ENCODE measurements at places on chromosomes 2 and 18. TPM values are rescaled to one million over a fixed set of nuclear protein-coding genes. Genes with fewer than 3 reads are reported as not detected.

FHL2 gene
- total RNA-seq, result 60.8 TPM

WNT6 gene
- total RNA-seq, result not detected

KCNJ3 gene
- not detected for total RNA-seq

ZAP70 gene
- total RNA-seq, result 0.07 TPM

RPRM gene
- not detected for total RNA-seq

GCKR gene
- total RNA-seq, result under 0.01 TPM

NYAP2 gene
- total RNA-seq, result under 0.01 TPM

IGFBP2 gene
- 840 TPM for total RNA-seq

ANKRD29 gene
- total RNA-seq, result 23.4 TPM

PUM2 gene
- 61.2 TPM for total RNA-seq

TIMM21 gene
- 42.1 TPM for total RNA-seq

SPDYA gene
- total RNA-seq, result 0.68 TPM

SCG2 gene
- total RNA-seq, result 0.28 TPM

AGXT gene
- not detected for total RNA-seq

ZNF514 gene
- total RNA-seq, result 10.3 TPM

CTLA4 gene
- not detected for total RNA-seq

KIF1A gene
- not detected for total RNA-seq

COMMD1 gene
- total RNA-seq, result 22.7 TPM

MYO7B gene
- not detected for total RNA-seq

SERPINB11 gene
- under 0.01 TPM for total RNA-seq

GALNT14 gene
- 22.5 TPM for total RNA-seq

MAL gene
- total RNA-seq, result 4.1 TPM

ALLC gene
- total RNA-seq, result not detected

AMMECR1L gene
- 44.4 TPM for total RNA-seq

C2orf80 gene
- not detected for total RNA-seq

CDCA7 gene
- 3.8 TPM for total RNA-seq

NAT8 gene
- not detected for total RNA-seq

IL1B gene
- total RNA-seq, result 257 TPM

CABLES1 gene
- 1.2 TPM for total RNA-seq

RBM43 gene
- total RNA-seq, result 2.6 TPM

DLGAP1 gene
- not detected for total RNA-seq

ASIC4 gene
- not detected for total RNA-seq

PTPRN gene
- not detected for total RNA-seq

MC2R gene
- total RNA-seq, result not detected

IL1RL1 gene
- 53.3 TPM for total RNA-seq

INPP5D gene
- total RNA-seq, result 29.7 TPM

MBP gene
- total RNA-seq, result 54.7 TPM

TMEM198 gene
- total RNA-seq, result 0.36 TPM

PPP1R1C gene
- 0.68 TPM for total RNA-seq

ZNG1B gene
- total RNA-seq, result 45.9 TPM

SPP2 gene
- total RNA-seq, result not detected

LONRF2 gene
- total RNA-seq, result not detected

IL18RAP gene
- 0.21 TPM for total RNA-seq

EMILIN1 gene
- 0.34 TPM for total RNA-seq

ERBB4 gene
- not detected for total RNA-seq

RUFY4 gene
- not detected for total RNA-seq

OR6B2 gene
- not detected for total RNA-seq

GAREM2 gene
- 0.34 TPM for total RNA-seq

PAX3 gene
- 5.8 TPM for total RNA-seq

RNU2-63P gene
- total RNA-seq, result 51.9 TPM

SIX3 gene
- total RNA-seq, result 4.1 TPM

OTOS gene
- total RNA-seq, result not detected

RAB17 gene
- 1.5 TPM for total RNA-seq

LIPG gene
- total RNA-seq, result 23.2 TPM

MEP1B gene
- total RNA-seq, result under 0.01 TPM

SSB gene
- total RNA-seq, result 109 TPM

RAB6C gene
- total RNA-seq, result under 0.01 TPM

Data from nasal cavity respiratory epithelium epithelial cell of viscerocranial mucosa (primary cell).